ENCODE measurements at places on chromosomes 1 and 21.
A peak's percentile ranks its signal among the peaks of the same experiment; 100 is the strongest.

DNA sequence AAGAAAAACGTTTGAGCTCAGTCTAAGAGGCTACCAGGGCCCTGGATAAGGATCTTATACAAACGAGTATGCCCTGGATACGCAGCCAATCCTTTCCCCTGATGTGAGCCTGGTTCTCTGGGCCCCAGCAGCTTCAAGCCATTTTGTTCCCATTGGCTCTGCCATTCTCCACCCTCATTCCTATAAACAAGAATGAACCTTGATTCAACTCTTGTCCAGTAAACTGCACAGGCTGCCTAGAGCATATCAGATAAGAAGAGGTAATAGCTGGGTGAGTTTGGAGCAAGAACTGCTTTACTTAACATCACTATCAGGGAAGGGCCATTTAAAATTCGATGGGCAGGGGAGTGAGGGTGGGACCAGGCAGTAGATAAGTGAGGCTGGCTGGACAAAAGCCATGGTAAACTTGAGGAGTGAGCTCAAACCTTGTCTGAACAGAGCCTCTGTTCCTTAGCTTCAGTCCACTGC, 11.3 kb downstream of the BTG2 start:
- DNase-seq: peak; percentile 32

DNA sequence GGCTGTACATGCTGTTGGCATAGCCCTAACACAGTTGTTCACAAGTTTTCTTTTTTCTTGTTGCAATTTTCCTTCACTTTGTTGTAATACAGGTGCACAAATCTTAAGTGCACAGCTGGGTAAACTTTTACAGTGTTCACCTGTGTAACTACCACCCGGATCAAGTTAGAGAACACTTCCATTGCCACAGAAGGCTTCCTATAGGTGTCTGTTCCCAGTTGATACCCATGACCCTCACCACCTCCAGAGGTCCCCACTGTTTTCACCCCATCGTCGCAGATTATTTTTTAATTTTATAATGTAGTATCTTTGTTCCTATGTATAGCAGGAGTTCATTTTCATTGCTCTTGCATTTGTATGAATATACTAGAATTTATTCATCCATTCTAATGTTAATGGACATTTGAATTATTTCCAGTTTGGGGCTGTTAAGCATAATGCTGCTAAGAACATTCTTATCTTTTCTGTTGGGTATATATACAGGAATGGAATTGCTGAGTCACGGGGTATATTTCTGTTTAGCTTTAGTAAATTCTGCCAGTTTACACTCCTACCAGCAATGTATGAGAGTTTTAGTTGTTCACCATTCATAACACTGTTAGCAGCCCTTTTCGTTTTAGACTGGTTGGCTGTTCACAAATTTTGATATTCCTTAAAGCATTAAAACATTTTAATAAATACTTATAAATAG, 16.4 kb downstream of the SPRTN start:
- DNase-seq: no peak

GRCh38 chr21:38095220-38095619, 161.6 kb upstream of the KCNJ15 start:
- DNase-seq: peak; percentile 21

DNA sequence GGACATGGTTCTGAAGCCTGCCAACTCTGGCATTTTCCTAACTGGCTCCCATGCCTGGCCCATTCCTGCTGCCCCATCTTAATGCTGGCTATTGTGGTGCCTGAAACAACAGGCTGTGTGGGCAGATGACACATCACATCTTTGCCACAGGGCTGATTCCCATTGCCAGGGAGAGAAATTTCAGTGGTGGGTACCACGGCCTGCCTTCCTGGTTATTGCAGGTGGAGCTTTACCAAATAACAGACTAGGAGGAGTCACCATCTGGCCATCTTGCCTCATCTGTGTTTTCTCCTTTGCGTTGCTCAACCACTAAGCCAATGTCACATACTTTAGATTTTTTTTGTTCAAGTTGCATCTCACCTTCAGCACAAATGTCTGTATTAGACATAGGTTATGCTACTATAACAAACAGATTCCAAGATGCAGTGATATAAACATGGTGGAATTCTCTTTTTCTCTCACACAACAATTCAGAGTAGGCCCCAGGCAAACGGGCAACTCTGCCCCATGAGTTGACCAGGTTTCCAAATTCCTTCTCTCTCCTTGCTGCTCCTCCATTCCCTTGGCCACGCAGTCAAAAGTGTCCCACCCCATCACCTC, 14.1 kb downstream of the CDA start:
- peak; percentile 94 for DNase-seq

- no peak for DNase-seq
These were observed 32.5 kb downstream of the XKR8 start for GRCh38 chr1:27992276-27992675.

DNA sequence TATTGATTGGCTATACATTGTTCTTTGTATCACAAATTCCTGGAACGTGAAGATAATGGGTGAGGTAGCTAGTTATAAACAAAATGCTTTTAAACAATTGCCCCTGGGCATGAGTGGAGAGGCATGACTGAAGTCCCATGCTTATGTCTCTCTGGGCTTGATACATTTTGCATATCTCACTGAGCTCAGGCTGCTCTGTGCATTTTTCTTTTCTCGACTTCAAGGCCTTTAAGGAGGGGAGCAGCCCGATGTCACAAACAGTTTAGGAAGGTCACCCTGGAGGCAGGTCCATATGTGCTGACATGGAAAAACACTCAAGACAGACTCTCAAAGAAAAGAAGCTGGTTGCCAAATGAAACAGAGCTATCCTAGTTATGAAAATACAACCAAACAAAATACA, 80.1 kb upstream of the PUM1 start:
- DNase-seq: peak; percentile 56

DNA sequence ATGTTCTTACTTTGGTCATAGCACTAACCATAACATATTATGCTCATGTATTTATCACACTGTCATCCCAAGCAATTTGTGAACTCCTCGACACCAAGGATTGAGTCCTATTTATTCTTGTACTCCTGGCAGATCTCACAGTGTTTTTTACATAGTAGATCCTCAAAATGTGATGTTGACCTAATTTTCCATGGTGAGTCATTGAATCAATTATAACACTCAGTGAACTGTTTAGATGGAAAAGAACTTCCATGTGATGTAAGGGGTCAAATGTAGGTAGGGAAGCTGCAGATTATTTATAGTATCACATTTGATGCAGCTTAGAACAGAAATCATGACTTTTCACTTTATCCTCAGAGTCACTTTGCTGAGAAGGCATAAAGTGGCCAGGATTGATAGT, 281.9 kb upstream of the ADAMTS5 start:
- DNase-seq: no peak

- no peak for DNase-seq
These were observed 1.5 kb downstream of the CELF3 start for GRCh38 chr1:151714820-151715725.

DNA sequence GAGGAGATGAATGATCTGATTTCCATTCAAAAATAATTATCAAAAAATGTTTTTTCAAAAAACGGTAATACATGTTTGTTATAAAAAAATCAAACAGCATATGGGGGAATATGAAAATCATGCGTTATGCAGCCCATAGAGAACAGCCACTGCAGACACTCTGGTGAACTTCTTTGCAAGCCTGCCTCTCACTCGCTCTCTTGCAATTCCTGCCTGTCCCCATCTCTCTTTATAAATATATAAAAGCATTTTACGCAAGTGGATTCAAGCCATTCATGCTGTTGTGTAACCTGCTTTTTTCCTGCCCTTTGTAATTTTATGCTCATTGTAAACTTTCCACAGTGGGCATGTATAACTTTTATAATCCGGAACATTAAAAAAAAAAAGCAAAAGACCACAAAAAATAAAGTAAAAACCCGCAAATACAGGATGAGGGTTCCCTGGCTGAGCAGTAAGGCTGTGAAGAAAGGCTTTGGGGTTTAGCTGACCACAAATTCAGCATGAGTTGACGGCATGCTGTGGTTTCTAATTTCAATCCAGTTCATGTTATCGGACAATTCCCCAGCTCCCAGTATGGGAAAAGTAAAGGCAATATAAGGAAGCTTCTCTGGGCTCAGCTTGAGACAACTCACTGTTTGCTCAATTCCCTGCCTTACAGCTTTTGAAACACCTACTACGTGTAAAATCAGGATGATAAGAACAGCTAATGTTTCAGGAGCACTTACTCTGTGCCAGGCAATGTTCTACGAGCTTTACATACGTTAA, 52.8 kb upstream of the ZBTB40 start:
- no peak for DNase-seq

DNA sequence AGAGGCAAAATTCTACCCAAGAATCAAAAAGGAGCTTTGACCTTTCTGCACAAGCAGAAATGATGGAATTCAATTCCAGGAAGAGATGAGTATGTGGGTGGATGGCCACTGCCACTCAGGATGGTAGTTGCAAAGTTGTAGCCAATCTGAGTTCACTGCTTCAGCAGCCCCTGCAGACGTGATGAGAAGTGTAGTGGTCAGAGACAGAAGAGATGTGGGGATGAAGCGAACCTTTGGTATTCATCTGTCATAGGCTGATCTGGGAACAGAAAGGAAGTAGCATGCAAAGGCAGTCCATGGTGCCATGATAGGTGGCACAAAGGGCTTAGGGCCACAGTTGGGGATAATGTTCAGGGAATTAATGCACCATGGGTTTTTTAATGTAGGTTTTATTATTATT, 81.1 kb upstream of the PGBD5 start:
- no peak for DNase-seq

DNA sequence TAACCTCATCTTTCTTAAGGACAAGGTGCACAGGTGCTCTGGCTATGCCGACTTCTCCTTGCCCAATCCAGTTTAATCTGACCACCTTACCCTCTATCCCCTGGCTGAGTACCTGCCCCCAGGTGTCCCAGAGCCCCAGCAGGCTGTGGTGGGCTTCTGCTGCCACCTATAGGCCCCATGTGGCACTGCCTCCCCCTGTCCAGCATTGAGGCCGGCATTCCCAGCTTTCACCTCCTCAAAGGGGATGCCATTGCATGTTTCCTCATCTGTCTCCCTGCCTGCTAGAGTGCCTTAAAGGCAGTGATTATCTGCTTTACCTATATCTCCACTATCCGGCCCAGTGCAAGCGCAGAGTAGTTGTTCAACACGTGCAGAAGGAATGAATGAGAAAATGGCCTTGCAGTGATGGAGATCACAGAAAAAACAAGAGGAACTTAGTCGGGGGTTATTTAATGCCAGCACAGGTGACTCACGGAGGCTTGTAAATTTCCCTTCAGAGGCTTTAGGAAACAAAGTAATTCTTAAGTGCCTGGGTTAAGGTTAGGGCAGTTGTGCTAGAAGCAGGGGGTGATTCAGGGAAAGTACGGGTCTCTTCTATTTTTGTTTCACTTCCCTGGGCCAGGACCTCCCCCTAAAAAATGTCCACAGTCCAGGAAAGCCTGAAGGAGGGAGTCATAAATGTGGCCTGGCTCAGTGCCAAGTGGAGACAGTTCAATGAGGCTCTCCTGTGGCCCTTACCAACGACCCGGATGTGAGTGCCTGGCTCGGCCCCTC, 131.8 kb upstream of the NGF start:
- DNase-seq: peak; percentile 14

GRCh38 chr1:107291987-107292386, 151.1 kb downstream of the NTNG1 start:
- DNase-seq: no peak

DNA sequence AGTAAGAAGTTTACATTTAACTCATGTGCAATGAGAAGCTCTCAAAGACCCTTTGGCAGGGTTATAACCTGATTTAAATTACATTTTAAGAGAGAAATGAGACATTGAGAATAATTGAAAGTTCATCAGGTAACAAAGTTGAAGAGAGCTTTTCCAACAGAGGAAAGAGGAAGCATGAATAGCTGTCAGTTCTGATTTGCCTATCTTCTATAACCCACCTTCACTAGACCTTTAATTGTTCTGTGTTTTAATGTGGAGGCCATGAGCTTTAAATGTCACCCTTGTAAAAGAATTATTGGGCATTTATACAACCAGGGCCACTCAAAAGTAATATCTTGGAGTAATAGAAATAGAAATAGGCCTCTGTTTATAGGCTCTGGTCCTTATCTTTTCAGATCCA, 9.3 kb upstream of the FCRL1 start:
- no peak for DNase-seq

- no peak for DNase-seq
These were observed 51.4 kb downstream of the ACBD3 start for GRCh38 chr1:226135059-226135651.

- peak; percentile 20 for DNase-seq
These were observed 3.0 kb downstream of the OLFML3 start for GRCh38 chr1:113981962-113982931.

DNA sequence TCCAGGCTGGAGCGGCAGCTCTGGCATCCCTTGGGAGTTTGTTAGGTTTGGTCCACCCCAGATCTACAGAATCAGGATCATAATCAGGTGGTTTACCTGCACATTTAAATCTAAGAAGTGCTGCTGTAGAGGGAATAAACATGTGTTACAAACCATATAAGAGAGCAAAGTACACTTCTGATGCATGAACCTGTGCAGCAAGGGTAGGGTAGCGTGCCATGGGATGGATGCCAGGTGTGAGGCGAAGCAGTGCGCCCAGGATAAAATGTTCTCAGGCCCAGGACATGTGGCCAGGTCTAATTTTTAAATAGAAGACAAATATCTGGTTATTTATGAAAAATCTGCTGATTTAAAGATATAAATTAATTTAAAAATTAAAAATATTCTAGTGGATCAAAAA, 308.8 kb upstream of the USP24 start:
- no peak for DNase-seq

- DNase-seq: no peak
These were observed 1.6 kb downstream of the UTP11 start for GRCh38 chr1:38014171-38014570.

DNA sequence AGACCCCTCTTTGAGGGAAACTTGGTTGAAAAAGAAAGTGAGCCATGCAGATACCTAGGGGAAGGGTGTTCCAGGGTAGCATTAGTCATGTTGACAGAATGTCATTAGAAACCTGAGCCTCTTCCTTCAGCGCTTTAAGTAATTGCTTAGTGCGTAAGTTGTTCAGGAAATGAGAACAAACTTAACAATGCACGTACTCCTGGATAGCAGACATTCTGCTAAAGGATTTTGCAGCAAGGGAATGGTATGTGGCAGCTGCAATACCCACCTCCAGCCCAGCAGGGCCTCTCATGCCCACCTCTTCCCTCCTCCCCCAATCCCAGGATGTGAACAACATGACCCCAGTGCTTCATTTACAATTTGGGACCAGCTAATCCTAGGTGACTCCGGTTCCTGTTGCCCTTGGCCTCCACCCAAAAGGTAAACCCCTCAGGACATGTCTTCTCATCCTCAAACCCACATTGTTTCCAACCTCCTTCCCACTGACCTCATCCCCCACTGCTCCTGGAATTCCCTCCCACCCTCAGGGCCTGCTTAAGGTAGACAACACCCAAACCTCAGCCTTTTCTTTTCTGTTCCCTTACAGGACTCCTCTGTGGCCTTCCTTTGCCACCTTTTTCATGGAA, 98.0 kb upstream of the BCAR3 start:
- DNase-seq: peak; percentile 92

GRCh38 chr1:109207467-109208103, 6.1 kb upstream of the SARS1 start:
- DNase-seq: peak; percentile 93

DNA sequence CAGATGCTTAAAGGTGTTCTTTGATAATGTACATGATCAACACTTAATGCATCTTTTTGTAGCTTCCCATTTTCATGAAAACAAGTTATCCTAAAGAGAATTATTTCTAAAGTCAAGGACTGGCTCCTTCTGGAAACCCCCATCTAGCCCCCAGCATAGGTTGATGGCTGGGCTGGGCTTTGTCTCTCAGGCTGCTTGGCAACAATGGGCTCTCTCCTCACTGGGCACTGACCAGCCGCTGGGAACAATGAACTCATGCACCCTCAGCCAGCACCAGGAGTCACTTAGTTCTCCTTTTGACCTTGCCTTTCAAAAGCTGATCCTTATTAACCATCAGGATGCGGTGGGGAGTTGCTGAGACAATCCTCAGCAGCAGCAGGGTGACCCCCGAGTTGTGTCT, 293.0 kb upstream of the PLXNA2 start:
- no peak for DNase-seq

Measured in trophoblast cell (in vitro differentiated cells and primary cell).